ENCODE measurements at places on chromosomes 1 and 21.

DNA sequence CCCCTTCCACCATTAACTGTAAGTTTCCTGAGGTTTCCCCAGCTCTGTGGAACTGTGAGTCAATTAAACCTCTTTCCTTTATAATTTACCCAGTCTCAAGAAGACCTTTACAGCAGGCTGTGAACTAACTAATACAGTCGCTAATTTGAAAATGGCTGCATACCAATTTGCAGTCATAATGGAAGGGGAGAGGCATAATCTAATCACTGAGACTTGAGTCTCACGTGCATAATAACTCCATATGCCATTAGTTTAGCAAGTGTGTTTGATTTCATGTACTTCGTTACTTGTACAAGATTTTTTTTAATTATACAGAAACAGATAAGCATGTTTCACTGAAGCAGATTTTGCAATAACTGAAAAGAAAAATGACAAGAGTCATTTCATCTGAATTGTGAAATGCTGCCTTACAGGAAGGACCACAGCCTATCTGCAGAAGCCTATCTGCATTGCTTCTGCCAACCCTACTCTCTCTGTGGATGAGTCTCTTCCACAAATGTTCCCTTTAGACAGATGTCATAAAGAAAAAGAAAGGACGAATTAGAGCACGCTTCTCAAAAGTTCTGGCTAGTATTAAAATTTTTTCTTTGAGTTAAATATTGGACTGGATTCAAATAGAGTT is 99.1 kb downstream of the PTGER3 start:
- DNase-seq = no peak

DNA sequence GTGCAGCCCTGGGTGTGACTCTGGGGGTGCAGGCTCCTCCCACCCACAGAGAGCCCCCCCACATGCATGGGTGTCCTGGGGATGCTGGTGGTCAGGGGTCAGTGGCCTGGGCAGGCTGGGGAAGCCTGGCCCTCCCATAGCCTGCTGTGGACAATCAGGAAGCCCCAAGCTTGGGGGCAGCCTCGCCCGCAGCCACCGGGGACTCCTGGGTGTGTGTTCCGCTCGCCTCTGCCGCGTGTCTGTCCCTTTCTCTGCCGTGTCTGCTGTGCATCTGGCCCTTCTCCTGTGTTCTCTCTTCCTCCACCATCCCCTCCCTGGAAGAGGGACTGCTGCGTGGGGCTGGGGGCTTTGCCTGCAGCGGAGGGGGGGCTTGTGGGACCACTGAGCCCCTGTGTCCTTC is 22.9 kb downstream of the AGRN start:
- DNase-seq = no peak

- peak; percentile 53 for DNase-seq
These were observed 221.4 kb upstream of the PKN2 start for GRCh38 chr1:88462488-88463261.

GRCh38 chr1:230037261-230037660 is 29.8 kb upstream of the GALNT2 start:
- no peak for DNase-seq

GRCh38 chr1:248054671-248055070 is 8.0 kb downstream of the OR2L3 start:
- no peak for DNase-seq

DNA sequence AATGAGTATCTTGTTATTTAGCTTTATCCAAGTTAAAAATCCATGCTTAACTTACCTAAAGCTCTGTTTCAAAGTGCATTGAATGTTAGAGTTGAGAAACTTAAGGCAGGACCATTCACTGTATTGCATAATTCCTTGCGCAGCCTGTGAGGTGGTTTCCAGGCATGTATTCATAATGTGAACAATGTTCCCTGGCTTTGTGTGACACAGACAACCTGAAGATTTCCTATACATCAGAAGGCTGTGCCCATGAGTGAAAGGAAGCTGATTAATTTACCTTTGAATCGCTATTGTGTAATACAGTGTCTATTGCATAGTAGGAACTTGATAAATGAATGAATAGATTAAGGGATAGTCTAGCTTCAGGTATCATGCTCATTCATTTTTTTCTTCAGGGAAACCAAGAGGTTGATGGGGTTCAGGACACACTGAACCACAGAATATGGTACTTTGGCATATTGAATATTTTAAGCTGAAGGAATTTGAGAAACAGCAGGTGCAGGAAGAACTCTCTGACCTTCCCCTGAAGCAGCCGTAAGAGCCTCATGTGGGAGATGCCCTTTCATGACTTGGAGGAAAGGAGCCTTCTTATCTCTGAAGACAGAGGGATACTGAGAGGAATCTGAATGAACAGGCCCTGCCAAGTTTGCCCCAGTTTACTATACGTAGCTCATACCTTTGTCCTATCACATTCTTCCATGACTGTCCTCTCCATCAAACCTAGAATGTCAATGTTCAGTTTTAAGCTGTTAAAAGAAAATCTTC is 88.6 kb upstream of the GNG12 start:
- DNase-seq = no peak

DNA sequence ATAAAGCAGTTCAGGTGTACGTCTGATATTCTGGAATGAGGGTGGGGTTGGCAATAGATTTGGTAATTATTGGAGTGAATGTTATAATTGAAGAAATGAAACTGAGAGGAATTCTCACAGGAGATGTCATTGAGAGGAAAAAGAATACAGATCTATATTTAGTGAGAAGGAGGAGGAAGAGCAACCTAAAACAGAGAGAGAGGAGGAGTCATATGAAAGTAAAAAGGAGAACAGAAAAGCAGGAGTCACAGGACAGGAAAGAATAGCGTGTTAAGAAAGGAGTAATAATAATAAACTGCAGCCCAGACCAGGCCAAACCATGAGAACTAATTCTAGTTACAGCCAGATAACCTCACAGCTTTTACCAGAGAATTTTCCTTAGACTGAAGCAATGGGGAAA is 62.7 kb upstream of the MROH9 start:
- no peak for DNase-seq

- no peak for DNase-seq
These were observed 19.4 kb upstream of the CADM3 start for GRCh38 chr1:159152031-159152430.

- no peak for DNase-seq
These were observed 588 bp downstream of the FLVCR1 start for GRCh38 chr1:212858461-212859265.

DNA sequence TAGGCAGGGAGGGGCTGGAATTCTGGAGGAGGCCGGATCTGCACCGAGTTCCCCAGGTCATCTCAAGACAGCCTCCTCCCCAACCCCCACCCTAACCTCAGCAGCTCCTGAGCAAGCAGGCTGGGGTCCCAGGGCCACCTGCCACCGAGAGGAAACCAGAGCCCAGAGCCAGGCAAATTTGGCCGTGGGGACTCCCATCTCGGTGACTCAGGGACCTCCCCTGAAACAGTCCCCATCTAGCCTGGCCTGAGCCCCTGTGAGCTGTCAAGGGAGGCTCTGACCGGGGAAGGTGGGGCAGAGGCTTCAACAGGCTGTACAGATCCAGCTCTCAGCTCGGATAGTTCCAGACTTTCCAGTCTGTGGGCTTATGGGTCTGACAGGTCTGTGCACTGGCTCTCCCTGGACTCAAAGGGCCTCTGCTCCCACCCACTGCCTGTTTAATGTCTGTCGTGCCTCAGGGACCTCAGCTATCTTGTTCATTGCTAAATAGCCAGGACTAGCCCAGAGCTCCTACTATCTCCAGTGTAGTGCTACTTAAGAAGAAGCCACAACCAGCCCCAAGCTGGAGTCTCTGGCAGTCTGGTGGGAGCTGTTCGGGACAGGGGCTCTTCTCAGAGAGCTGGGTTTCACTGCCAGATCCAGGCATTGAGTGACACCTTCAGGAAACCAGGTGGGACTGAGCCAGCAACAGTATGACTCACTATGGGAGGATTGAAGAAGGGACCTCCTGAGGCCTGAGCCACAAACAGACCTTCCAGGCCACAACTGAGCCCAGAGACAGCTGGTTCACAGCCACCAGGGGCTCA is 25.6 kb downstream of the MATN1 start:
- DNase-seq = peak; percentile 43

GRCh38 chr21:21750124-21750825 is 752.1 kb downstream of the NCAM2 start:
- DNase-seq = no peak

DNA sequence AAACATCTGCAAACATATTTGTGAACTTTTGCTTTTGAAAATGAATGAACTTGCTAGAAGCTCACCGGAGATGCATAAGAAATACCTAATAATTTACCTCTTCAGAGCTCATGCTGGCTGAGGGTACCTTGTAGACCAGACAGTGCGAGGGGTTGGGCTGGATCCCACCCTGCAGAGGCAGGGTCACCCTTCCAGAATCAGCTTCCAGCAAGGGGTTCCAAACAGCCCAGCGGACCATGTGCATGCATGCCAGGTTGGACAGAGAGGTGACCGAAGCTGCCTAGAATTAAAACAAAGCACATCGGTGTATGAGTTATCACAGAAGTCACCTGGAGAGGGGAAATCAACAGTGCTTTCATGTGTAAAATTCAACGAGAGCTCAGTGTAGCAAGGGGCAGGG is 59.2 kb downstream of the NPHP4 start:
- no peak for DNase-seq

GRCh38 chr1:101781201-101781831 is 215.4 kb downstream of the OLFM3 start:
- DNase-seq = peak; percentile 74

DNA sequence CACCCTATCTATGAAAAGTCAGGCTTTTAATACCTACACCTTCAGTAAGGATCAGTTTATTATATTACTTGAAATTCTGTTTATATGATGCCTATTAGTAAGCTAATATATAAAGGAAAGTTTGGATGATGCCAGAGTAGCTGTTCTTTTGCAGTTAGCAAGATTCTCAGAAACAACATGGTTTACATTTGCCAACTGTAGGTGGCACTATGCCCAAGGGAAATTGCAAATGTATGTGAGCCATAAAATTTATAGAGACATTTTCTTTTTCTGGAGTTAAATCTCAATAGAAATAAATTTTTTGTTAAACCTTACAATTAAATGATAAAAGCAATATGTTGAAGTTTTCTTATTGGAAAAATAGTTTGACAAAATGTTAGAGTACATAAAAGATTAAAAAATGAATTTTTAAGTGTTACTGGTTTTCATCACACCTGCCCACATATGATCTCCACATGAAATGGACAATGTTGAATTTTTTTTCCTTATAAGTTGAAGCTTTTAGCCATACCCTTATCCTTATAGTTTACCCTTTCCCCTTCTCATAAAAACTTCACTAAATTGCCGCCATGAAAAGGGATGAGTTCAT is 32.1 kb upstream of the EPHX4 start:
- DNase-seq = peak; percentile 18

DNA sequence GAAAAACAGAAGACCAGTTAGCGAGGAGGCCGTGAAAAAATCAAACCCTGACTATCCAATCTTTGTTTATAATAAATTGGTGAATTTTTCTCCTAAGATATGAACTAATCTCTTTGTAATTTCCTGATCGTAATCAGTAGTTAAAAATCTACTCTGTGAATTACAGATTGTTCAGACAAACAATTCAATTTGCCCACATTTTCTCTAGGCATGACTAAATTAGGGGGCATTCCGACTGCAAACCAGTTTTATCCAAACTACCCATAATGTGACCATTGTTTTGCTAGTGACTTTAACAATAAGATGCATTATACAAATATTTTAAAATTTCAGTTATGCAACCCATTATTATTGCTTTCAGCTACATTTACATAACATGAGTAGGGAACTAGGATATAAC is 546.9 kb upstream of the ADAMTS5 start:
- DNase-seq = no peak

- no peak for DNase-seq
These were observed 35.9 kb downstream of the ZNF496 start for GRCh38 chr1:247295746-247296145.

GRCh38 chr1:64038119-64038518 is 165.3 kb upstream of the UBE2U start:
- DNase-seq = no peak

DNA sequence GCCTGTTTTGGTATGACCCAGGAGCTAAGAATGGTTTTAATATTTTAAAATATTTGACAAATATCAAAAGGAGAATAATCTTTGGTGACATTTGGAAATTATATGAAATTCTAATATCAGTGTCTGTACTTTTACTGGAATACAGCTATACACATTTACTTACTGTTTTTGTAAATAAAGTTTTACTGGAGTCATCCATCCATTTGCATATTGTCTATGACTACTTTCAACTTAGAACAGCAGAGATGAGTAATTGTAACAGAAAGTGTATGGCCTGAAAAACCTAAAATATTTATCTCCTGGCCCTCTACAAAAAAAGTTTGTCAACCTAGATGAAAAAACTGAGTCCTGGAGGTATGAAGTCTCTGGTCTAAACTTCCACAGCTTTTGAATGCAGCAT is 5.8 kb upstream of the MAP3K7CL start:
- DNase-seq = no peak

DNA sequence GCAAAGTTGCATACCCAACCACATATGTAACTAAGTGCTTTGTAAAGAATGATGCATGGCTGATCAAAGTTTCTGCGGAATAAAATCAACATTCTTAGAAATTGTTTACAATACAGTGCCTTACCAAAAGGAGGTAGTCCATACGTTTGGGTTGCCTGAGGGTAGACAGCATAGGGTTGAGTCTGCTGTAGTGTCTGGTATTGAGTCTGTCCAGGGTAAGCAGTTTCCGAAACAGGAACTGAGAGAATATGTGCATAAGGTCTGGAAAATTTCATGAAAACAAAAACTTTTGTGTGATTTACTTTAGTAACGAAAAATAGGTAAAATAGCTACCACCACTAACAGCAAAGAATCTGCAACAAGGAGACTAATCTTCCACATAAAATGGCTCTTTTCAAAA is 53.0 kb downstream of the EYA3 start:
- no peak for DNase-seq
